Activated CD8-positive, alpha-beta memory T cell treated with anti-CD3 and anti-CD28 coated beads for 4 hours (primary cell): ENCODE measurements at places on chromosomes 1 and 21.

DNA sequence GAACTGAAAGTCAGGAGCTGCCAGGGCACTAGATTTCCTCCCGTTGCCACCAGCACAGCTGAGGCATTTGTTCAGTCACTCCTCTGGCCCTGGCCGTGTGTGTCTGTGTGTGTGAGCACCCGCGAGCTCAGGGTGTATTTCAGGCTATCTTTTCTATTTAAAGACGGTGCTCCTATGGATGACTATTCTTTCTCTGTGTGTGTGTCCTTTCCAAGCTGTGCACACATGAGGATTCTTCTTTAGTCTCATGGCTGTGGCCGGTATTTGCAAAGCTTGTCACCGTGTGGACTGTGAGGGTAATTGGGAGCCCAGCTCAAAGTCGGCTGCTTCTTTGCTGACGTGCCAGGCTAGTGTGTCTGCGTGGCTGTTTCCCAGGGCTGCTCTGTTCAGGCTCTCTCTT lies 3.0 kb upstream of the KCND3 start:
- DNase-seq: no peak

DNA sequence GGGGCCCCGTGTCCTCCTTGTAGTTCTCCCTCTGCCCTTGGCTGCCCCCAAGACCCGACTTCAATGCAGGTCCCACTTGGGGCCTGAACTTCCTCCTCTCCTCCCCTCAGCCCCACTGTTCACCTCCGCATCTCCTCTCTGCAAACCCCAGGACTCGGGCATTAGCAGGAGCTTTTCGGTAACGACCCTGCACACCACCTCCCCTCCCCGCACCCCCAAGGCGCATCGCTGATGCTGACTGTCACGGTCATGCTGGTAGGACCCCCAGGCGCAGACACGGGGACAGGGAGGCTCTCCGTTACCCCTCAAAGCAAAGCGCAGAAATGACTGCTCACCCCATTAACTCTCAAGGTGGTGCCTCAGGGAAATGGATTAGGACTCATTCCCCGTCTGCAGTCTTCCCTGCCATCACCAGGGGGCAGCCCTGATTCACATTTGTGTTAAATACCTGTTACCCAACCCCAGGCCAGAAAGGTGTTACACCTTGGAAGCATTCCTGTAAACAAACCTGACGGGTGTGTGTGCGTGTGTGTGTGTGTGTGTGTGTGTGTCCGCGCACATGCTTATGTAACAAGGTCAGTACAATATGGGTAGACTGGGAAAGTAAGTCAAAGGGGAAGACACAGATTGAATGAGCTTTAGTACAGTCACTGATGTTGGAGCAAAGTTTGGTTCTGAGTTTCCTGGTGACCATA lies 6.4 kb upstream of the GUCA2B start:
- peak; percentile 37 for DNase-seq

DNA sequence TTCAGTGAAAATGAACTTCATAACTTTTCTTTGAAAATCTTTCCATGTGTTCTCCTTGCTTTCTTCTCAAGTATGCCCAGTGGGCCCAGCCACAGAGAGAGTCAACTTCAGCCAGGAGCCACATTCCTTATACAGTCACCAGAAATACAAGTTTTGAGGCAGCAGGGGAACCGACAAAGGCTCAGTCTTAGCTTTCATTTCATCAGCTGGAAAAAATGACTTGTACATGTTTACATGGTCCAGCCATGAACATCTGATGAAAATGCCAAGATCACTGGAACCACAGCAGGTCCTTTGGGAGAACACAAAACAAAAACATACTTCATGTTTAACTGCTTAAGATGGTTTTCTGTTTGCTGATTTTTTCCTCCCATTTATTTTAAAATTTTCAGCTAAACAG lies 72.5 kb downstream of the SYDE2 start:
- DNase-seq: no peak

- no peak for DNase-seq
Measured at GRCh38 chr1:2591581-2592261, 5.1 kb downstream of the PRXL2B start.

GRCh38 chr1:32964461-32965250 lies at the start of gene RNF19B:
TSS of gene RNF19B (minus strand) at chr1:32964809. CDS start at chr1:32964685, 124 bp downstream.
- peak; percentile 89 for DNase-seq

GRCh38 chr1:6046279-6046678 lies 591 bp downstream of the KCNAB2 start:
- no peak for DNase-seq

GRCh38 chr1:93448292-93448982 lies 519 bp downstream of the FNBP1L start:
- no peak for DNase-seq

- DNase-seq: no peak
Measured at GRCh38 chr1:68045511-68046180, 4.8 kb downstream of the DIRAS3 start.

DNA sequence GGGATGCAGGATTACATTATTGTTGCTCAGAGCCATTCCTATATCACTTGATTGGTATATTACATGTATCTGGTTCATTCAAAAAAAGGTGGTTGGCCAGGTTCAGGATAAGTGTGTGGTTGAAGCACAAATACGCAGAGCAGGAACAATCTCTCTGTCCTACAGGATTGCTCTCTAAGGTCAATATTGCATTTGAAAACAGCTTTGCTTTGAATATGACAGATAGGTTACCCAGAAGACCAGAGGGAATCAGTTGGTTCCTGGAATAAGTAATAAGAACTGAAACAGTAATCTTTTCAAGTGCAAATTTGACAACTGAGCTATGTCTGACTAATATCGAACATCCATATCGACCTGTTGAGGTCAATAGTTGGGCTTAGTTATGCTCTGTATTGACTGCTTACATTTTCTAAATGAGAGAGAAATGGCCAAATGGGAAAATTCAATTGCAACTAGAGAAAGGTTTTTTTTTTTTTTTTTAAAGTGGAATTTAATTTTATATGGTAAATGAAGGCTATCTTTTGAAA lies 176.8 kb downstream of the ATP6V1G3 start:
- no peak for DNase-seq

DNA sequence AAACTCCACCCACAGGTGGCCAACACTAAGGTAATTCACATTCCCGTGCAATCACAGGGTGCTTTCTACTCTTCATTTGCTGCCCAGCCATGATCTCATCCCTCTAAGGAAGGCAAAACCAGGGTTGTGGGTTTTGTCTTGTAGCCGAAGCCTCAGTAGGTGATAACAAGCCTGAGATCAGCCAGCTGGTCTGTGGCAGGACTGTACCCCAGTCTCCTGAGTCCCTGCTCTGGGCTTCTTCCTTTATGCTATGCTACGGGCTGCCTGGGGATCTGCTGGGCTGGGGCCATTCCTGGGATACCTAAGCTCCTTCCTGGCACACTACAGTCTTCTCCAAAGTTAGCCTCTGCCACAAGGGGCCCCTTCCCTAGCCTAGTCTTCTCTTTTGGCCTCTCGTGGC lies 9.8 kb downstream of the PPFIA4 start:
- DNase-seq: no peak

DNA sequence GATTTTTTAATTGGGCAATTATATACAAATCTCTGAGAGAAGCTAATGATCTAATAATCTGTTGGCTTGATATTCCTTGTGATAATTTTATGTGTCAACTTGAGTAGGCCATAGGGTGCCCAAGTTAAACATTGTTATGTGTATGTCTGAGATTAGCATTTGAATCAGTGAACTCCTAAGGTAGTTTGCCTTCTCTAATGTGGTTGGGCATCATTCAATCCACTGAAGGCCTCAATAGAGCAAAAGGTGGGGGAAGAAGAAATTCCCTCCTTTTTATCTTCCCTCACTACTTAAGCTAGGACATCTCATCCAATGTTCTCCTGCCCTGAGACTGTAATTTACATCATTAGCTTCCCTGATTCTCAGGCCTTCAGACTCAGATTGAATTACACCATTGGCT lies 394.5 kb downstream of the LMO4 start:
- DNase-seq: no peak

- no peak for DNase-seq
Measured at GRCh38 chr1:115642168-115643072, 650 bp downstream of the VANGL1 start.

GRCh38 chr1:53769780-53770179 lies 30.8 kb upstream of the GLIS1 start:
- no peak for DNase-seq

DNA sequence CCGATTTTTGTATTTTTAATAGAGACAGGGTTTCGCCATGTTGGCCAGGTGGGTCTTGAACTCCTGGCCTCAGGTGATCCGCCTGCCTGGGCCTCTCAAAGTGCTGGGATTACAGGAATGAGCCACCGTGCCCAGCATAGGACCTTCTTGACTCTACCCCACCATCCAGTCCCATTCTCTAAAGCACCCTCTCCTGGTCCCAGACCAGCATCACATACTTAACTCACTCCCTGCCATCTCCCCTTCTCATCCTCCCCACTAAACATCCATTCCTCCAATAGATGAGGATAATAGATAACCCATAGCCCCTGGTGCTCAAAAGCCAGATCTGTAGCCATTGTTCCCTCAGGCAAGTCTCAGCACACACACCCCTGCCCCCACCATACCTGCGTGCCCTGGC lies 2.1 kb downstream of the ENTREP3 start:
- no peak for DNase-seq

DNA sequence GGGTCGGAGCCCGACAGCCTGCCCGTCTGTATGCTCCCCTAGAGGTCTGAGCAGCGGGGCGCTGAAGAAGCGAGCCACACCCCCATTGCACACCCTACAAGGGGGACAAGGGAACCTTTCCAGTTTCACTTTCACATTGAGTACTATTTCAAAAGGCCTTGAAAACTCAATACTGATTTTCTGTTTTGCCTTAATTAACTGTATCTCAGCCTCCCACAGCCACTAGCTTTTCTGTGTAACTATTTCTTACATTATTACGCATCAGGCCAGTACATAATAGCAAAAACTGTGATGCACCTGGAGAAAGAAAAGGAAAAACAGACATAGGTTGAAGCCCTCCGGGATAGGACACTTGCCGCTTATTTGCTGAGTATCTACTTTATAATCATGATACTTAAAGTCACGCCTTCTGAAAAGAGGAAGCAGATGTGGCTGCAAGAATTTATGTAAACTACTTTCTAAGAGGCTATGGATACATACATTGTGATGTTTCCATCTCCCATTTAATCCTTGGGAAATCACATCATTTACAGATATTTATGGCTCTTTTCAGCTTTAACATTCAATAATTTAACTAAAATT lies 1719.5 kb downstream of the MRPL39 start:
- DNase-seq: peak; percentile 7

GRCh38 chr21:41925767-41926116 lies 28.1 kb downstream of the C2CD2 start:
- DNase-seq: no peak

GRCh38 chr1:66433611-66434010 lies 100.3 kb upstream of the SGIP1 start:
- DNase-seq: no peak

GRCh38 chr1:147492207-147492606 lies 49.1 kb upstream of the BCL9 start:
- DNase-seq: no peak

GRCh38 chr1:26132128-26132833 lies 20.7 kb downstream of the PDIK1L start:
- no peak for DNase-seq

DNA sequence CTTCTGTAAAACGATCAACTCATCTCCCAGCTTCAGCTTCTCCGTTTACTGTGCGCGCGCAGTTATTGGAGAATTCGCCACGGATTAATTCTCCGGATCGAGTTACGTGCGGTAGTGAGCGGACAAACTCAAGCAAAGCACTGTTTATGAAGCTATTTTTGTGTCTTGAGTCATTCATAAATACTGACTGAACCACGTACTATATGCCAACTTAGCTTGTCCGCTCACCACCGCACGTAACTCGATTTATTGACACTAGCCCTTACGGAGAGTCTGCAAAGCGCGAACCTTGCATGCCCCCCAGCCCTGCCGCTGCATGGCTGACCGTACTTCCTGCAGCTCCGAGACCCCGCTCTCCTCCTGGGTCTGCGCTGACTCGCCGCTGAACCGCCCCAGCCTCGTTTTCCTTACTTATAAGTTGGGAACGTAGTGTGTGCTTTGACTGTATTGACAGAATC lies 773 bp downstream of the CHD1L start:
- DNase-seq: no peak

DNA sequence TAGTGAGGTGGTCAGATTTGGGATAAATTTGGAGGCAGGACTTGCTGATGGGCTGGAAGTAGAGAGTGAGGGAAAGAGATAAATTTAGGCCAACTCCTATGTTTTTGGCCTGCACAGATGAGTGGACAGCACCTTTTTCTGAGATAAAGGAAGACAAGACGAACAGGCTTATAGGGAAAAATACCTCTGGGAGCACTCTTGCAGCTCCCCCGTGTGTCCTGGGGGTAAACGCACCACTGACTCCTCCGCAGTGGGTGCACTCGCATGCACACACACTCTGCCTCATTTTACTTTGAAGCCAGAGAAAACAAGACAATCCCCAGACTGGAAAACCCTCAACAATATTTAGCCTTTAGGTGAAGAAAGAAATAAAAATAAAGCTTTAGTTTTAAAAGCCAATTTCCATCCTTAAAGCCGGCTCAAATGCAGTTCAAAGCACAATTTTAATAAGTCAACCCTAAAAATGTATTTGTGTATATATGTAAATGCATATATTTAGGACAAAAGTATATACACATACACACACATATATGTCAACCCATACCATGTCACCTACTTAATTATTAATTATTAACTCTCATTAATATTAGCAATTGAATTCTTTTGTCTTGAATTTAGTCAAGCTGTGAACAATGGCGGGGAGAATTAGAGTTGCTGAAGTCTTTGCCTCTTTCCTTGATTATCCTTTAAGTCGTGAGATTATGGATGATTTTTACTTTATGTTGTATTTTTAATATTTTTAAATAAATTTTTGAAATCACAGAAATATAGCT lies 341.8 kb downstream of the ZNF326 start:
- no peak for DNase-seq

- no peak for DNase-seq
Measured at GRCh38 chr1:72202761-72203160, 79.6 kb downstream of the NEGR1 start.
